Activated T-cell treated with anti-CD3 and anti-CD28 coated beads, Interleukin-2, amount 50 U/mL, for 24 hours (primary cell): ENCODE measurements at places on chromosomes 16 and 17.

GRCh38 chr16:66295761-66296546, 70.5 kb upstream of the CDH5 start:
- DNase-seq = peak; percentile 9

DNA sequence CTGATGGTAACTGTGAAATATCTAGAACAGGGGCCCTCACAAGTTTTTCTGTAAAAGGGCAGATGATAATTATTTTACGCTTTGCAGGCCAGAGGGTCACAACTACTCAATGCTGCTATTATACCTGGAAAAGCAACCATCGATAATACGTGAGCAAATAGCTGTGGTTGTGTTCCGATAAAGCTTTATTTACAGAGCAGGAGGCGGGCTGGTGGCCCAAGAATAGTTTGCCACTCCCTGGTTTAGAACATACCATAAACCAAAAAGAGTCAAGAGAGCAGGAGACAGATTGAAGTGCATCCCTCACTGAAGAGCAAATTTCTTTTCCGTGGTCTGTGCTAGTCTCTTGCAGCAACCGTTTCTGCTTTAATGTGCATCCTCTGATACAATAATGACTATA, 77.9 kb upstream of the DYNLRB2 start:
- no peak for DNase-seq

- no peak for DNase-seq
Measured at GRCh38 chr16:75226550-75227360, 8.0 kb downstream of the CTRB1 start.

- no peak for DNase-seq
Measured at GRCh38 chr17:48472411-48473281, 42.6 kb upstream of the SKAP1 start.

DNA sequence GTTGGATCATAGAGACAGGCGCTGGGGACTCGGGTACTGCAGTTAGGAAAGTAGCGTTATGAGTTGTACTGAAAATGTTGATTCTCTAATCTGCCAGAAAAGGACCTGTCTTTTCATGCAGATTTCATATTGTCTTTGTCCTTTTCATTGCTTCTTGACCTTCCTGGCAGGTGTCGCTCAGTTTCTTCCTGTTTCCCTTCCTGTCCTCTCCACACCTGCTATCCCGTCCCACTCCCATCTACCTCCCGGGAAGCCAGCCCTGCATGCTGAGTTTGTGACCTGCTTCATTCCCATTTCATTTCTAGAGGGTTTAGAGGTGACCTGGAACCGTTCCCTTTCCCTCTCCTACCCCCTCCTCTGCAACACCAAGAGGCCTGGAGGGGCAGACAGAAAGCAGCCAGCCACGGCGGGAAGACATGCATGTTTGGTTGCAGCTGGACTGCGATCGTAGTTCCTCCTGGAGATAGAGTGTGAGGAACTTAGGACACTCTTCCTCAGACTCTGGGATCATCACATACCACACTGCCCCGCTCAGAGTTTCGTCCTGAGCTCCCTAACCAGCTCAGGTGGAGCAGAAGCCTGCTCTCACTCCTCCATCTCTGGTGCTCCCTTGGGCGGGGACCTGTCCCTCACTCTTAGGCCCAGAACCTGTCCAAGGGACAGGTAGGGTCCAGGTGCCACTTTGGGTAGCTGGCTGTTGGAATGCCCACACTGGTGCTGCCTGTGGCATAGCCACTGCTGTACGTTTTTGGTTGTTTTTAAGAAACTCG, 23.9 kb upstream of the ARHGAP23 start:
- no peak for DNase-seq

- DNase-seq = no peak
Measured at GRCh38 chr17:60391471-60392041, 377 bp downstream of the USP32 start.

DNA sequence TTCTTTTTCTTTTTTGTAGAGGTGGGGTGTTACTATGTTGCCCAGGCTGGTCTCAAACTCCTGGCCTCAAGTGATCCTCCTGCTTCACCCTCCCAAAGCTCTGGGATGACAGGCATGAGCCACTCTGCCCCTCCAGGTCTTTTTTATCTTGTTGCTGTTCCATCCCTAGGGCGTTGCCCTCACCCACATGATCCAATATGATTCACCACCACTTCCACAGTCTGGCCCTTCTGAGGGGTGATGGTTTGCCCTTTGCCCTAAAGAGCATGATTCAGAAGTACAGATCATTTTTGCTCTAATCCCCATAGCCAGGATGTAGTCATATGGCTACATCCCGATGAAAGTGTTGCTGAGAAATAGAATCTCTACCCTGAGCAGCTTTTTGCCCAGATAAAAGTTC, 18.8 kb downstream of the STX4 start:
- DNase-seq = no peak

GRCh38 chr17:7897773-7898172, 9.2 kb downstream of the CHD3 start:
- DNase-seq = peak; percentile 28

DNA sequence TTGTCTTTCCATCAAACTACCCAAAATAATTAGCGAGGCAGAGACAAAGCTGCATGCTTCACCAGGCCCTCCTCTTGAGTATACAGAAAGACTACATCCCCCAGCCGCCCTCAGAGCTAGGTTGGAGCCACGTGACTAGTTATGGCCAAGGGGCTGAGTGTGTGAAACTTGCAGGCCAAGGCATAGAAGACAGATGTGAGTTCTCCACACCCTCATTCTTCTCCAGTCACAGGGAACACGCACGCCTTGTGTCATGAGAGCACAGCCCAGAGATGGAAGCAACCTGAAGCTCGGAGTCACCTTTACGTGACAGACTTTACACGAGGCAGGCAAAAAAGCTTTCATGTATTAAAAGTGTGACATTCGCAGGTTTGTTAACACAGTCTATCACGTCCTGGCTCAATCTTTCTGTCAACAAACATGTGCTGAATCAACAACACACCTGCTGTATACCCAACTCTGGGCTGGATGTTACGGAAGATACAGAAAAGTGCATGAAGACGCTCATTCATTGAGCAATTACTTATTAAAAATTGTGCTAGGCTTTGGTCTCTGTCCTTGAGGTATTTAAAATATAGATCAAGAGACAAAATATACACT, 38.3 kb downstream of the STX8 start:
- DNase-seq = no peak

GRCh38 chr16:85982563-85982939, 83.6 kb downstream of the IRF8 start:
- peak; percentile 29 for DNase-seq

DNA sequence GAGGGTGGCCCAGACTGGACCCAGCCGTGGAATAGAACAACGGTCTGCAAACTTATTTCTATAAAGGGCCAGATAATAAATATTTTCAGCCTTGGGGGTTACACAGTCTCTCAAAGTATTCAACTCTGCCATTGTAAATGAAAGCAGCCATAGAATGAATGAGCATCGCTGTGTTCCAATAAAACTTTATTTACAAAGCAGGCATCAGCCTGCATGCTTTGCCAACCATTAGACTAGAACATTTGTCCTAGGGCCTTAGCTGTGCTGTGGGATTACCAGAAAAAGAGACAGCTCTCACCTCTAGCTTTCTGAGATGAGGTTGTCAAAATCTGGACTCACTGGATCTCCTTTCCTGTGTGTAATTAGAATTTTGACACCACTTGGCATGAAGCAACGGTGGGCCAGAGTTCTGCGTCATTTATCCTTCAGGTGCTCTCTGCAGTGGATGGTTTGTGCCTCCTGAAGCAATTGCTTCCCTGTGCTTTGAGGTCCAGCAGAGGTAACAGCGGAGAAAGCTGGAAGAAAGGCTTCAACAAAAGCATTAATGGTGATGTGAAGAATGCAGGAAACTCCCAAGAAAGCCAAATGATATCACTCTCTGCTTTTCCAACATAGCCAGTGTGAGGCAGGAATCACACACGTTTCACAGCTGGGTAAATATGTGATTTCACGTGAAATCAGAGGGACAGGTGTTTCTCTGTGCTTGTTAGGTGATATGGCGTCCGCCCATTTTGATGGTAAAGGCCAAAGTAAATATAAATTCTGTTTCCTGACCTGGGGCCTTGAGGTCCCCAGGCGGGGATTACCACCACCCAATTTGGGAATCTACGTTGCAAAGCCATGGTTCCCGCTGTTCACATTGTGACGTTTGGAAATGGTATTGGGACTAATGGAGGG, 148.4 kb downstream of the PITPNC1 start:
- no peak for DNase-seq

GRCh38 chr16:2404099-2404498, 25.1 kb upstream of the CCNF start:
- DNase-seq = no peak

DNA sequence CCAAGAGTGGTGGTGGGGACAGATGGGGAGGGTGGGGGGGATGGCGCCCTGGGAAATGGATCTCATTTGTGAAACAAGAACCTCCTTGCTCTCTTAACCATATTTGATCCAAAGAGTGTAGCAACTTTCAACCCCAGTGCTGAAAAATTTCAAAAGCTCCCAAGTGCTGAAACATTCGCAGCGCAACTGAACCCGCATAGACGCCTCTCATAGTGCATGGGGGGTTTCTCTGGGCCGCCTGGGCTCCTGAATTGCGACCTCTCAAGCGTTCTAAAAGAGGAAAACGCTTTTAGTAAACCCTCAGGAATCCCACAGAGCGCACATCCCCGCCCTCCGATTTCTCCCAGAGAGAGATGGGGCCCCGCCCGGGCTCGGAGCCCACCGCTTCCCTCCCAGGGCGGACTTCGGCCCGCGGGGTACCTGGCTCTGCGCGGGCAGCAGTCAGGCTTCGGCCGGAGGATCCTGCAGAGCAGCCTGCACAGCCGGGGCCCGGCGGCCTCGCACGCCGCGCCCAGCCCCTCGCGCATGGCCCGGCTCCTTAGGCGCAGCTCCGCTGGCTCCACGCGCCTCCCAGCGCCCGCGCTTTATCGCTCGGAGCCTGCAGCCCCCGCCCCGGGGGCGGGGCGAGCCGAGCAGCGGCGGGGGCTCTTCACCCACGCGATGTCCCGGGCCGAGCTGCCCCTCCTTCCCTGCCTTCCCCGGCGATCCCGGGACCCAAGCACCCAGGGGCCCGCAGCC, 7.0 kb downstream of the NOS2 start:
- DNase-seq = peak; percentile 41

DNA sequence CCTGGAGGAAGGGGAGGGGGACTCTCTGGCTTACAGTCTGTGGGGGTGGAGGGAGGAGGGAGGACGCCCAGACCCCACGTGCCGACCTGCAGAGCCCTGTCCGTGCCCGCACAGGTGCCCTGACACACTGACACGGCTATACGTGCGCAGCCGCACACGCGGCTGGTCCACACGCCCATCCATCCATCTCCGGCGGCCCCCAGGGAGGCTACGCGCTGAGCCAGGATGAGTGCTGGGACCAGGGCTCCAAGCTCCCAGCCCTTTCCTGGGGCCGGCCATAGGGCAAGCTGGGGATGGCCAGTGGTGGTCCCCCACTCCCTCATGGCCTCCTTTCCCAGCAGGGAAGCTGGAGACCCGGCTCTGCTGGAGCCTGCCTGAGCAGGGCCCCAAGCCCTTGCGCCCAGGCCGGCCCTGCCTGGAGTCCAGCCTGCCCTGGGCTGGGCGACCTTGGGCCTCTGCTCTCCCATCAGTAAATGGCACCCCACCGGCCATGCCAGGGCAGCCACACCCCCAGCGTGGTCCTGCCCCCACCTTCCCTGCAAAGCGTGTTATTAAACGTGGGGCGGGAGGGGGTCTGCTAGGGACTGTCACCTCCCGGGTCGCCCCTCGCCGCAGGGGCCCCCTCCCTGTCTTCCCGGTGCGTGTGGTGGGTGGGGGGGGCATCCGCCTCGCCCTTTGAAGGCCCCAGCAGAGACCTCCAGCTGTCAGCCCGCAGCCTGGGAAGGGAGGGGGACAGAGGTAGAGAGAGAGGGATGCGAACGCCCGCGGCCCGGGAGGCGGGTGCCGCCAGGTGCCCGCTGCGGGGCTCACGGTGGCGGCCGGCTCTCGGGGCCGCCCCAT, 863 bp downstream of the CASKIN1 start:
- no peak for DNase-seq

GRCh38 chr16:85563515-85564276, 49.4 kb upstream of the GSE1 start:
- no peak for DNase-seq

- no peak for DNase-seq
Measured at GRCh38 chr17:10843811-10844210, 5.9 kb upstream of the PIRT start.

GRCh38 chr17:38511150-38512108, 83.2 kb downstream of the ARHGAP23 start:
- no peak for DNase-seq

GRCh38 chr16:89406277-89406888, 84.0 kb downstream of the ANKRD11 start:
- no peak for DNase-seq

DNA sequence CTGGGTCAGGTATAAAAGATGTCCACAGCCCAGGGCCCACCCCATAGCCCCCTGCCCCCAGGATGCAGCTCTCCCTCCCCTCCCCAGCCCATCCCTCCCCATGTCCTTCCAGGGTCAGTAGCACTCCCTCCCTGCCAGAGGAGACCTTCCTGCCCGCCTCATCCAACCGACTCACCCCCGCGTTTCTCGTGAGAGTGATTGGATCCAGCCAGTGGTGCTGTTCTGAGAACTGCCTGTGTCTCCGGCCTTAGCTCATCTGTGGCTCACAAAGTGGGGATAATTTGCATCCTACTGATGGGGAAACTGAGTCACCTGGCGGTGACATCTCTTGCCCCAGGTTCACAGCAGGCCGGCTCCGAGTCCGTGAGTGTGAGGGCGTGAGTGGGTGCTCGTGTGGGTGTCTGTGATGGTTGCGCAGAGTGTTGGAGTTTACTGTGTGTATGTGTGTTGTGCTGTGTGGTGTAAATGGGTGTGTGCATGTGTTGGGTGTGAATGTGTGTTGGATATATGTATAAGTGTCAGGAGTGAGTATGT, 90.7 kb upstream of the GSE1 start:
- no peak for DNase-seq

GRCh38 chr17:13508896-13509295, 92.8 kb downstream of the HS3ST3A1 start:
- DNase-seq = no peak

DNA sequence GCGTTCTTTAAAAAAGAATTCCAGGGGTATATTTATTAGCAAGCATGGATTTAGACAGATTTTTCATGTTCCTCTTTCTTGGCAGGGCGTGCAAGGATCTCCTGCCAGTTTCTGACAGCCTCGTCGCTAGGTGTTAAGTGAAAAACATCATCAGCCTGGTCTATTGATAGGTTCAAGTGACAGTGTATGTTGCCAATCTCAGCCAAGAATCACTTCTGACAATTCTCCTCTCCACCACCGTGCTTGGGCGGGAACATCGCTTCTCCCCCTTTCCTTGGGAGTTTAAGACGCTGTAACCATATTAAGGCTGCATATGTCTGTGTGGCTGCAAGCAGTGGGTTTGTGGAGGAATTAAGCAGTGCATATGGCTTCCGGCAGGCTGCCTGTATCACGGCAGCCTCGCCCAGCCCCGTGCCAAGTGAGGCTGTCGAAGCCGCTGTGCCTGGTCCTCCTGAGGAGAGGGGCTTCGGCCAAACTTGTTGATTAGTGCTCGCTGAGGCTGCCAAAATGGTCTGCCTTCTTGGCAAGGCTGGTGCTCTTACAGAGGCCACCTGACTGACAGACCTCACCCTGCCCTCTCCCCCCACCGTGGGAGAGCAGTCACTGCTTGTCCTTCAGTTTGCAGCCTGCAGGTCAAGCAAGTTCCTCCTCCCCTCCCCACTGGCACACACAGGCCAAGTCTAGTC, 132.2 kb upstream of the MPHOSPH6 start:
- DNase-seq = no peak
